Osteoblast (primary cell): ENCODE measurements at places on chromosomes 13 and 19. TPM values are rescaled to one million over a fixed set of nuclear protein-coding genes. Genes with fewer than 3 reads are reported as not detected.
A peak's percentile ranks its signal among the peaks of the same experiment; 100 is the strongest.

DNA sequence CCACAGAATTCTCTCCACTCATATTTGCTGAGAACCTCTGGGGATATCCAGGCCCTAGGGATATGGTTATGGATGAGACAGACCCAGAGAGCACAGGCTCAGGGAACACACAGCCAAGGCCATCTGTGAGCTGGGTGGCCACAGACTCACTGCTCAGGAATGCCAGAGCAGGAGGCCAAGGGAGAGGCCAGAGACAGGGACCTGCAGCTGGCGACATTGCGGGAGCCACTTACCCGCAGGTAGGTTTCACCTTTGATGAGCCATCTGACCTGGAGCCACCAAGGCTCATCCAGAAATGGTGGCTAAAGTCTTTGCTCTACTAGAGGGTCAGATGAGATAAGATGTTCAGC lies 29.4 kb downstream of the CCNE1 start:
- DNase-seq, result no peak

- no peak for DNase-seq
Measured at GRCh38 chr13:59471106-59471505, 692.6 kb downstream of the DIAPH3 start.

GRCh38 chr19:38210458-38210987 lies 13.5 kb downstream of the DPF1 start:
- no peak for DNase-seq

DNA sequence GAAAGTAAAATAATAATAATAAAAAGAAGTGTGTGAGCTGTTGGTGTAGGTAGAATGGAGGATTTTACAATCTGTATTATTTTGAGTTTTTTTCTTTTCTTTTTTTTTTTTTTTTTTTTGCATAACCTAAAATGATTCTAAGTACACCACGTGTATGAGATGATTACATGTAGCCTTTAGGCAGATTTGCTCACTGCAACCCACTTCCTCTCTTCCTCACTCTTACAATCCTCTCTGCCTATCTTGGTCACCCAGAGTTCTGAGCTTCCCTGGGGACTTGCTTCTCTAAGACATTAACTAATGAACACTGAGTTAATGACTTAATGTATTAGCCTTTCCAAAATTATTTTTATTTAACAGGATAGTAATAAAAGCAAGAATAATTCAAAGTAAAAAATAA lies 1169.6 kb downstream of the EFNB2 start:
- DNase-seq, result no peak

DNA sequence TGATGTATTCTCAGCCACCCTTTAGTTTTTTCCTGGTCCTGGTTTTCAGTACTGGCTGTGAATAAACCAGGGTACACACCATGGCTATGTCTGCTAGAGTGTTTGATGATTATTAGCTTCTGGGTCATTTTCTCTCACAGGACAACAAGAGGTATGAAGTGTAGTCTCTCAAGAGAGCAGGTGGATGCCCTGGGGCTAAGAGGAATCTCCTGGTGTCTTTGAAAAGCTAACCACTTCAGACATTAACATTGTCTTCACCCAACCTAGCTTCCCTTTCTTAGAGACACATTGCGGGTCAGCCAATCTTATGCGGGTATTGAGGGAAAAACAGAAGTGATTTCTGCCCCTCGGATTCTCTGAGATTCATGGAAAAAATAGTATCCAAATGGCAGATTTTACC lies 1.6 kb downstream of the ZNF730 start:
- no peak for DNase-seq

DNA sequence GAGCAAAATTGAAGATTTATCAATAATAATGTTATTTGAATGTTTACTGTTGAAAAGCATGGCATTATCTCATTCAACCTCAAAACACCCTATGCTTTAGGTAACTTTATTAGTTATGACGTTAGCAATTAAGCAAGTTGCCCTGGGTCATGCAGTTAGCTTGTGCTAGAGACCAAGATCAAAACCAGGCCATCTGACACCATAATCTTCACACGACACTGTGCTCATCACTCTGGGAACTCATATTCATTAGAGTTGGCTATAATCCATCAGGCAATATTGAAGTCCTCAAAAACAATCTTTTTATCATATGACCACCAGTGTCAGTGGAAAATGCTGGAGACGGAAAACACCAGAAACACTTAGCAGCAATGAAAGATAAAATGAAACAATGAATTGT lies 253.5 kb downstream of the PCDH20 start:
- no peak for DNase-seq

DNA sequence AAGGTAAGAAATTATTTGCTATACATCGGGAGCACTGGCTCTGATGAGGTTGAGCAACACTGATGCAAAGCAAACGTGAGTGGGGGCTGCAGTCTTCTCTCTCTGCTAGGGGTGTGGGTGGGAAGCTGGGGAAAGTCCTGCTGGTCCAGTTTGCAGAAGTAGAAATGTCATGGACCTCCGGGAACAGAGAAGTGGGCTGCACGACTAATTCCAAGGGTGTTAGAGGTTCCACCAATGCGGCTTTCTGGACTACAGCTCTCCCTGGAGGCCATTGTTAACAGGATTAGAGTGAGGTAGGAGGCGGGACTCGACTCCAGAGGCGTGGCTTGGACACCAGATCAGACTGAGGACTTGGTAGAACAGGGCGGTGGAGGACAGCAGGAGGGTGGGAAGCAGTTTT lies 5.7 kb upstream of the FBXO27 start:
- peak; percentile 84 for DNase-seq

- DNase-seq, result no peak
Measured at GRCh38 chr19:51070334-51071094, 5.6 kb upstream of the KLK13 start.

- DNase-seq, result peak; percentile 55
Measured at GRCh38 chr19:33613620-33614000, 8.1 kb upstream of the CHST8 start.

DNA sequence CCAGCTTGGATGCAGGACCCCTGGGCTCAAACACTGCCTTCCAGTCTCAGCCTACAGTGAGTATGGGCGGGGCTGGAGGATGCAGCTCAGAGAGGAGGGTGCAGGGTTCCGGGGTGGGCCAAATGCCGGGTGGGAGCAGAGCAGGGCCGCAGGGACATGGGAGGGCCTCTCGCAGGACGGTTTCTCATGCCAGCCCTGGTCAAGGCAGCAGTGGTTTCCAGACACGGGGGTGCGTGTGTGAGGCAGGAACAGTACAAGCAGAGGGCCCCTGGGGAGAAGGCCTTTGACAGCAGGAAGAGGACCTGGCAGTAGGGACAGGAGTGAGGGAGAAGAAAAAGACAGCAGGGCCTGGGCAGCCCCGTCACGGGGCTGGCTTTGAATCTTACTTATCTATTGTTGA lies 34.1 kb downstream of the CRTC1 start:
- DNase-seq, result no peak

DNA sequence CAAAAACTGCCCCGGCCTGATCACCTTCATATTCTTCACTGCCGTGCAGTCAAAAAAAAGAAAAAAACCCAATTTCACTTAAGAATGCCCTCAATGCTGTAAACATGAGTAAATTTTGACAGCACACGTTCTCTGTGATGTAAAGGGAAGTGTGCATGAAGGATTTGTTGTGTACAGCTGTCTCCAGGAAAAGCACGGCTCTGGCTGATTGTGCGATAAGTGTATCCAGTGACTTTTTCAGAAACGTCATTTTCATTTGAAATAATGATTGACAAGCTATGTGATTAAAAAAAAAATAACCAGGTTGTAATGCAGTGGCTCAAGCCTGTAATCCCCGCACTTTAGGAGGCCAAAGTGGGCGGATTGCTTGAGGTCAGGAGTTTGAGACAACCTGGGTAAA lies 39.6 kb downstream of the ANKRD10 start:
- no peak for DNase-seq

GRCh38 chr13:71829547-71829946 lies 37.5 kb downstream of the DACH1 start:
- DNase-seq, result no peak

DNA sequence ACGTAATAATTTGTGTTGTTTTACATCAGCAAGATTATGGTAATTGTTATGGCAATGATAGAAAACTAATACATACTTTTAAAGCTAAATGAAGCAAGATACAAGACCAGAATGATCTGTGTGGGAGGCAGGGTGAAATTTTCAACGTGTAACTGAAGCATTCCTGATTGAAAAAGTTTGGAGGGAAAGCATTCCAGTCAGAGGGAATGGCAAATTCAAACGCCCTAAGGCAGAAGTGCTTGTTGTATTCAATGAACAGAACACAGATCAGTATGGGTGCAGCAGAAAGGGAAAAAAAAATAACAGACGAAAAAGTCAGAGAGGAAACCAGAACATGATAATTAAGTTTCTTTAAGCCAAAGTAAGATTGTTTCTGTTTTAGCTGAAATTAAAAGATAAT lies 928.5 kb upstream of the SLITRK1 start:
- DNase-seq, result no peak

GRCh38 chr13:80850771-80851170 lies 509.8 kb upstream of the SPRY2 start:
- no peak for DNase-seq

- DNase-seq, result no peak
Measured at GRCh38 chr13:26168237-26168814, 53.8 kb downstream of the RNF6 start.

GRCh38 chr13:102710261-102710679 lies 15.4 kb upstream of the METTL21C start:
- peak; percentile 11 for DNase-seq

DNA sequence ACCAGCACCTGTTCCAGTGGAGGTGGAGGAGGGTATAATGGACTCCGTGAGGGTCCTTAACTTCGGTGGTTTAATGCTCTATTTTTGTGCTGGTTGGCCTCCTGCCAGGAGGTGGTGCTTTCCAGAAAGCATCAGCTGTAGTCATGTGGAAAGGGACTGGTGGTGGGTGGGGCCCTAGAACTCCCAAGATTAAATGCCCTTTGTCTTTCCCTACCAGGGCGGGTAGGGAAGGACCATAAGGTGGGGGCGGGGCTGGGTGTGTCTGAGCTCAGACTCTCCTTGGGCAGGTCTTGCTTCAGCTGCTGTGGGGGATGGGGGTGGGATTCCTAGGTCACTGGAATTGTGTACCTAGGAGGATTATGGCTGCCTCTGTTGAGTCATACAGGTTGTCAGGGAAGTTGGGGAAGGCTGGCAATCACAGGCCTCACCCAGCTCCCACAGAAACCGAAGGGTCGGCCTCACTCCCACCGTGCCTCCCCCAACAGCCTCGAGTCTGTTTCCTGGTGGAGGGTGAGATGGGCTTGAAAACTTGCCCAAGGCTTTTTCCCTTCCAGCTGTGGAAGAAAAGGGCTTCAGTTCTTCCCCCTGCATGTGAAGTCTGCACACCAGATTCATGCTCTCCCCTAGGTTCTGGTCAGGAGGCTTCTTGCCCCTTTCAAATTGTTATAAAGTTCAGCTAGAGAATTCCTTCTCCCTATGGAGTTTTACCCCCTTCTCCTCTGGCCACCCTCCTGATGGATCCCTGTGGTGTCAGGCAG lies 60.3 kb upstream of the CLDN10 start:
- no peak for DNase-seq

RGL3 gene
- total RNA-seq, result 0.29 and 0.36 TPM in 2 replicates

IRGC gene
- not detected in 2 replicates for total RNA-seq

ZSCAN22 gene
- total RNA-seq, result 2.5 and 3.5 TPM in 2 replicates

CTU1 gene
- 4.1 and 4.3 TPM in 2 replicates for total RNA-seq

GEMIN7 gene
- total RNA-seq, result 8.3 and 14.8 TPM in 2 replicates

CACNG8 gene
- not detected in 2 replicates for total RNA-seq

SMIM17 gene
- total RNA-seq, result under 0.01 TPM in 1 of 2 replicates, not detected in the other

PRX gene
- 2.7 and 3.3 TPM in 2 replicates for total RNA-seq

KIR2DL1 gene
- total RNA-seq, result not detected in 2 replicates

CTXN1 gene
- 1.5 and 2.5 TPM in 2 replicates for total RNA-seq

TMEM150B gene
- under 0.01 and 0.29 TPM in 2 replicates for total RNA-seq

MEDAG gene
- 46.7 and 96.1 TPM in 2 replicates for total RNA-seq

OR7D2 gene
- not detected in 2 replicates for total RNA-seq

ZNF320 gene
- total RNA-seq, result 10.0 and 11.2 TPM in 2 replicates

KEAP1 gene
- total RNA-seq, result 64.8 and 77.1 TPM in 2 replicates
